Fibroblast of lung (primary cell): ENCODE measurements at places on chromosomes 6 and 20. TPM values are rescaled to one million over a fixed set of nuclear protein-coding genes. Genes with fewer than 3 reads are reported as not detected.

Gene BPIFB4
- total RNA-seq, result not detected in 2 replicates

Gene SMLR1
- total RNA-seq, result not detected in 2 replicates

Gene PRRC2A
- total RNA-seq, result 22.9 and 46.6 TPM in 2 replicates

Gene RAET1E
- total RNA-seq, result 0.51 and 1.5 TPM in 2 replicates

Gene GLP1R
- total RNA-seq, result not detected in 2 replicates

Gene CRISP2
- total RNA-seq, result not detected in 2 replicates

Gene KIF6
- total RNA-seq, result 0.77 and 0.83 TPM in 2 replicates

Gene JAG1
- 34.2 and 57.3 TPM in 2 replicates for total RNA-seq

Gene STX11
- total RNA-seq, result 0.26 and 0.33 TPM in 2 replicates

Gene CYP39A1
- 3.6 and 3.8 TPM in 2 replicates for total RNA-seq

Gene SNAP91
- under 0.01 and 0.17 TPM in 2 replicates for total RNA-seq

Gene PGBD1
- total RNA-seq, result 5.6 and 5.8 TPM in 2 replicates

Gene MARCKS
- total RNA-seq, result 81.7 and 103 TPM in 2 replicates

Gene C20orf141
- not detected in 2 replicates for total RNA-seq

Gene TREM1
- total RNA-seq, result 0.26 TPM in 1 of 2 replicates, not detected in the other

Gene SASH1
- total RNA-seq, result 21.3 and 38.6 TPM in 2 replicates

Gene BCAS1
- under 0.01 and 0.17 TPM in 2 replicates for total RNA-seq

Gene TMEM170B
- 3.6 and 4.5 TPM in 2 replicates for total RNA-seq

Gene NR2E1
- not detected in 2 replicates for total RNA-seq

Gene SRC
- 12.3 and 20.3 TPM in 2 replicates for total RNA-seq

Gene VARS2
- 13.1 and 20.5 TPM in 2 replicates for total RNA-seq

Gene PRDM13
- total RNA-seq, result not detected in 2 replicates

Gene CCM2L
- not detected in 2 replicates for total RNA-seq

Gene PLCB4
- 3.6 and 13.7 TPM in 2 replicates for total RNA-seq

Gene CRYBG1
- 2.1 and 10.1 TPM in 2 replicates for total RNA-seq

Gene NNAT
- 0.26 and 0.83 TPM in 2 replicates for total RNA-seq

Gene ZSCAN23
- 4.9 and 5.1 TPM in 2 replicates for total RNA-seq

Gene PSORS1C2
- not detected in 2 replicates for total RNA-seq

Gene RSPO3
- total RNA-seq, result 12.4 and 15.4 TPM in 2 replicates

Gene PKIB
- total RNA-seq, result 0.51 and 1.3 TPM in 2 replicates

Gene RTF2
- 86.3 and 100 TPM in 2 replicates for total RNA-seq

Gene MBOAT1
- total RNA-seq, result 4.9 and 6.6 TPM in 2 replicates

Gene EDN3
- total RNA-seq, result not detected in 2 replicates

Gene PHACTR1
- total RNA-seq, result 0.26 and 1.2 TPM in 2 replicates

Gene TRIM15
- not detected in 2 replicates for total RNA-seq

Gene HEBP2
- total RNA-seq, result 13.9 and 21.5 TPM in 2 replicates

Gene DUSP15
- not detected in 2 replicates for total RNA-seq

Gene ELOVL4
- 4.6 and 6.4 TPM in 2 replicates for total RNA-seq

Gene SRMS
- total RNA-seq, result not detected in 2 replicates

Gene SNAP25
- total RNA-seq, result 1.5 and 4.5 TPM in 2 replicates

Gene BMP2
- 10.6 and 15.9 TPM in 2 replicates for total RNA-seq

Gene CPXM1
- 0.50 and 10.3 TPM in 2 replicates for total RNA-seq

Gene CST2
- total RNA-seq, result not detected in 2 replicates

Gene FOXA2
- not detected in 2 replicates for total RNA-seq

Gene RNF114
- 50.3 and 65.2 TPM in 2 replicates for total RNA-seq

Gene HFE
- total RNA-seq, result 6.4 and 18.3 TPM in 2 replicates

Gene MEP1A
- not detected in 2 replicates for total RNA-seq

Gene BTN2A1
- 8.7 and 14.9 TPM in 2 replicates for total RNA-seq

Gene BTN1A1
- total RNA-seq, result not detected in 2 replicates

Gene BEND6
- total RNA-seq, result 10.8 and 12.6 TPM in 2 replicates
